ENCODE measurements at places on chromosomes 6 and 20. TPM values are rescaled to one million over a fixed set of nuclear protein-coding genes. Genes with fewer than 3 reads are reported as not detected.

GRCh38 chr6:25008707-25009392 is 73.1 kb upstream of the RIPOR2 start:
- H3K4me1 ChIP-seq: peaks cover 61% of the 10 kb centered on the region
- peak; percentile 55 for DNase-seq

DNA sequence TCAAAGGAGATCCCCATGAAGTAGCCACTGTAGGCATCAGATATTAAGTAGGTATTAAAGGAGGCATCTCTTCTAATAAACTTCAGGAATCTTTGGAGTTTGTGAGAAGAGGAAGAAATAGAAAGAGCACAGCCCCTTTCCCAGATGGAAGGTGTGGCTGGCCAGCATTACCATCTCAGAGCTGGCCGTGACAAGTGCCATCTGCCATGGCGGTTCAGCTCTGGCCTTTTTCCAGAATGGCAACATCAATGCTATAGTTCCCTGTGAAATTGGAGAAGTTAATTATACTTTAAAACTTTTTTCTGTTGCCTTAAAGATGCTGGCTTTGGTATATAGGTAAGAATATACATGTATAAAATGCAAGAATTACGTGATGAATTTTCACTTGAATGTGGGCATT is 51.9 kb upstream of the MCUR1 start:
- H3K27ac ChIP-seq: no peak overlapping the region
- no peak for DNase-seq
- H3K36me3 ChIP-seq: no peaks in the 10 kb centered on the region

DNA sequence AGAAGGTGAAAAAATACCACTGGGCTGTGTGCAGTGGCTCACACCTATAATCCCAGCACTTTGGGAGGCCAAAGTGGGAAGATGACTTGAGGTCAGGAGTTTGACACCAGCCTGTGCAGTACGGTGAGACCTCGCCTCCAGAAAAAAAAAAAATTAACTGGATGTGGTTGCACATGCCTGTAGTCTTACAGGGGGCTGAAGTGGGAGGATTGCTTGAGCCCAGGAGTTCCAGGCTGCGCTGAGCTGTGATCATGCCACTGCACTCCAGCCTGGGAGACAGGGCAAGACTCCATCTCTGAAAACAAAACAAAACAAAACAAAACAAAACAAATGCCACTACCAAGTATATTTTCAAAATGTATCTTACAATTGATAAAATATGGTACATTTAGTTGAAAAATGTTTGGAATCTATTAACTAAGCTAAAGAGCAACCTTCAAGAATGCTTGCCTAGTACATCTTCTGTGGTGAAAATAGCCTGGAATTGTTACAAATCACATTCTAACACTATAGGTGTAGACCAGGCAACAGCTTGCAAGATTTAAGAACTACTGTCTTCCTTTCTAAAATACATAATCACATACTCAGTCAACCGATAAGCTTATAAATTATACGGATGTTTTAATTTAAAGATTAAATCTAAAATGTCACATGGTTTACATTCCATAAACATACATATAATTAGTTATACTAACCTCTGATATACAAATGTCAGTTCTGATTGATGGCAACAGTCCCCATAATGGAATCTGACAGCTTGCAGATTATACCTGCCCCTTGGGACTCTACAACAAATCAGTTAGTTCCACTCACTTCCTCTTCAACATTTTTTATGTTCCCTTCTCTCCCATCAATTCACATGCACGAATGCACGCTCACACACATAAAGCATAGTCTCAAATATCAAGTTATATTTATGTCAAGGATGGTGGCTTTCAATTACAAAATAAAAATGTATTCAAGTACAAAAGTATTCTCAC is 150.8 kb downstream of the ASCC3 start:
- H3K36me3 ChIP-seq: peaks cover 2% of the 10 kb centered on the region
- no peak for DNase-seq
- no peak overlapping the region for H3K4me3 ChIP-seq
- H3K27ac ChIP-seq: no peak overlapping the region

GRCh38 chr6:166173281-166173951 is 5.8 kb upstream of the TBXT start:
- DNase-seq: no peak
- peaks cover 29% of the 10 kb centered on the region for H3K27me3 ChIP-seq
- H3K27ac ChIP-seq: no peak overlapping the region
- H3K4me1 ChIP-seq: peaks cover 3% of the 10 kb centered on the region
- H3K36me3 ChIP-seq: peaks cover 2% of the 10 kb centered on the region
- no peak overlapping the region for H3K4me3 ChIP-seq

DNA sequence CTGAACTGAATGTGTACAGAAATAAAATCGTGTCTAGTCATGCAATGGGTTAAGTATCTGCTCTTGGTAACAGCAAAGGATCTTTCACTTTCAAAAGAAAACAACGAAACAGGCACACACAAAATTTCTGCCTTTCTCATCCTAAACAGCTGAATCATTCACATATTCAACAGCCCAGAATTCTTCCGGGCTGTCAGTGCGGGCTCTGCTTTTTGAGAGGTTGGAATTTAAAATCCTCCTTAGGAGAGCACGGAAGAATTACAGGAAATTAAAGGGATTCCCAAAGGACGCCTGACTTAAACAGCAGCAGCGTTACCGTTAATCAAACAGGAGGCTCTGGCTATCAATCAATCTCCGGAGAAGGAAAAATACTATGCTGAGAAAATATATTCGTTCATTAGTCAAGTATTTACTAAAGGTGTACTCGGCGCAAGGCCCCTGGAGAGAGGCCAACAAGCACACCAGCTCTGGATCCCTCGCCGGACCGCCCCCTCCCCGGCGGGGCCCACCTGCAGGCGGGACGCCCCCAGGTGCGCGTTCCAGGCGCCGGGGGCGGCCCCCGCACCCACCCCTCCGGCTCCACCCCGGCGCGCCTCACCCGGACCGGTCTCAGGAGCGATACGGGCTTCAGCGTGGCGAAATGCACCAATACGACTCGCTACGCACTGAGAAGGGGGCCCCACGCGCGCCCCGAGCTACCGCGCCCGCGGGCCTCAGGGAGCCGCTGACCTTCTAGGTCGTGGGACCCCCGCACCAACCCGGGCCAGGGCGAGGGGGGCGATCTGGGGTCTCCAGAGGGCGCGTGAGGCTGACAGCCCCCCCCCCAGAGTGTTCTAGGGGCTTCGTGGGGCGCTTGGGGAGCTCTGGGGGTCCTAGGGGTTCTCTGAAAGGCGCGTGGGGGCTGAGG is 1.0 kb downstream of the NAPB start:
- peaks cover 57% of the 10 kb centered on the region for H3K4me1 ChIP-seq
- peak overlapping the region; percentile 98 for H3K4me3 ChIP-seq
- H3K36me3 ChIP-seq: peaks cover 5% of the 10 kb centered on the region
- peak overlapping the region; percentile 94 for H3K27ac ChIP-seq
- peaks cover 7% of the 10 kb centered on the region for H3K27me3 ChIP-seq

DNA sequence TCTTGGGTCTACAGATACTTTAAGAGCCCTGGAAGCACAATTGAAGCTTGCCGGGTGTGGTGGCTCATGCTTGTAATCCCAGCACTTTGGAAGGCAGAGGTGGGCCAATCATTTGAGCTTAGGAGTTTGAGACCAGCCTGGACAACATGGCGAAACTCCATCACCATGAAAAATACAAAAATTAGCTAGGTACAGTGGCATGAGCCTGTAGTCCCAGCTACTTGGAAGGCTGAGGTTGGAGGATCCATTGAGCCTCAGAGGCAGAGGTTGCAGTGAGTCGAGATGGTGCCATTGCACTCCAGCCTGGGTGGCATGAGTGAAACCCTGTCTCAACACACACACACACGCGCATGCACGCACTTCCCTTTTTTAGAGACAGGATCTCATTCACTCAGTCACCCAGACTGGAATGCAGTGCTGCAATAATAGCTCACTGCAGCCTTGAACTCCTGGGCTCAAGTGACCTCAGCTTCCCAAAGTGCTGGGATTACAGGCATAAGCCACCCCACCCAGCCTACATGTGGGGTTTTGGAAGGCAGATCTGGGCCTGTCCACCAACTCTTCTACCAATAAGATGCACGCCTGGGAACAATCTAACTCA is 182.5 kb upstream of the JARID2 start:
- no peak overlapping the region for H3K27ac ChIP-seq
- H3K36me3 ChIP-seq: no peaks in the 10 kb centered on the region
- no peaks in the 10 kb centered on the region for H3K27me3 ChIP-seq
- H3K4me3 ChIP-seq: no peak overlapping the region
- no peak for DNase-seq

GRCh38 chr20:63073738-63074065 is 66.9 kb upstream of the BHLHE23 start:
- H3K27me3 ChIP-seq: peaks cover 20% of the 10 kb centered on the region
- no peak for DNase-seq
- H3K4me1 ChIP-seq: peaks cover 1% of the 10 kb centered on the region
- H3K27ac ChIP-seq: no peak overlapping the region

DNA sequence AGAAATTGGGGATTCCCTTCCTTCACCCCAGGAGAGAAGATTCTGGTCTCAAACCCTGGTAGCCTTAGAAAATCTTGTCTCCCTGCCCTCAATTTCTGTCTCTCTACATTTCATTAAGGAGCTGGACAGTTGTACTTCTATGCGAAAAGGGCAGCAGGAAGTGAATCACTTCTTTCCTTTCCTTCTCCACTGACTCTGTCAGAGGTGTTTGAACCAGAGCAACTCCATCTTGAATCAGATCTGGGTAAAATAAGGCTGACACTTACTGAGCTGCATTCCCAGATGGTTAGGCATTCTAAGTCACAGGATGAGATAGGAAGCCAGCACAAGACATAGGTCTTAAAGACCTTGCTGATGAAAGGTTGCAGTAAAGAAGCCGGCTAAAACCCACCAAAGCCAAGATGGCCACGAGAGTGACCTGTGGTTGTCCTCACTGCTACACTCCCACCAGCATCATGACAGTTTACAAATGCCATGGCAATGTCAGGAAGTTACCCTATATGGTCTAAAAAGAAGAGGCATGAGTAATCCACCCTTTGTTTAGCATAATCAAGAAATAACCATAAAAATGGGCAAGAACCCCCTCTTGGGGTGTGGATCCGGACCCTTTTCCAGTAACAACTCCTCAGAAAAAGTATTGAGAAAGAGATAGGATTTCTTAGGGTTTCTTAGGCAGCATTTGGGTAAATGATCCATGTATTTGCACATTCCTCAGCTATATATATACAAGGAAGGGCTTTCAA is 95.8 kb upstream of the PLCB4 start:
- H3K27me3 ChIP-seq: no peaks in the 10 kb centered on the region
- DNase-seq: no peak
- no peak overlapping the region for H3K27ac ChIP-seq
- H3K36me3 ChIP-seq: no peaks in the 10 kb centered on the region
- no peak overlapping the region for H3K4me3 ChIP-seq

- H3K36me3 ChIP-seq: peaks cover 50% of the 10 kb centered on the region
- no peak overlapping the region for H3K27ac ChIP-seq
- no peak overlapping the region for H3K4me3 ChIP-seq
Observed at GRCh38 chr20:35049776-35050352, 42.7 kb downstream of the TRPC4AP start.

DNA sequence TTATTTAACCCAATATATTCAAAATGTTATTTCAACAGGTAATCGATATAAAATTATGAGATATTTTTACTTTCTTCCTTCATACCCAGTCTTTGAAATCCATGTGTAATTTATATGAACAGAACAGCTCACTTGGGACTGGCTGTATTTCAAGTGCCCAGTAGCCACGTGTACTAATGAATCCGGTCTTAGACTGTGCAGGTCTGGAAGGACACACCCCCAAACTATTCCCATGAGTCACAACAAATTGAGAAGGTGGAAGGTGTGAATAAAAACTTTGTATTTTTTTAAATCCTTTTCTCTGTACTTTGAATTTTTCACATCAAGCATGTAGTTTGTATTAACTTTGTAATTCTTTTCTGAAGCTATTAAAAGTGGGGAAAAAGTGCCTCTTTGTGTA is 2.8 kb downstream of the UNC5CL start:
- no peaks in the 10 kb centered on the region for H3K36me3 ChIP-seq
- no peaks in the 10 kb centered on the region for H3K27me3 ChIP-seq

DNA sequence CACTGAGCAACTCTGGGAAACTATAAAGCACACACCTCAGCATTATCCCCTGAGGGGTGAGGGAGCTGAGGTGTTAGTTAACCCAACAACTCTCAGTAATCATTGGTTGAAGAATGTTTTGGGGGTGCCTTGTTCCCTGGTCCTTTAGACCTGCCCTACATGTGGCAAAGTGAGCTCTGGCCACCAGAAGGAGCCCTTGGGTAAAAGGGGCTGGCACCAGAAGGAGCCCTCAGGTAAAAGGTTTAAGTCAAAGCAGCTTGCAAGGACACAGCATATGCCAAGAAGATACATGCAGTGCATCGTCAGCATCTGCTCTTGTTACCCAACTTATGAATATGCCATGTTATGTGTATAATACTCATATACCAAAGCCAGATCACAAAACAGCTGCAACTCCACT is 1081.7 kb downstream of the KIF16B start:
- H3K4me3 ChIP-seq: no peak overlapping the region
- no peak overlapping the region for H3K27ac ChIP-seq
- H3K36me3 ChIP-seq: no peaks in the 10 kb centered on the region
- H3K4me1 ChIP-seq: no peaks in the 10 kb centered on the region
- H3K27me3 ChIP-seq: no peaks in the 10 kb centered on the region

DNA sequence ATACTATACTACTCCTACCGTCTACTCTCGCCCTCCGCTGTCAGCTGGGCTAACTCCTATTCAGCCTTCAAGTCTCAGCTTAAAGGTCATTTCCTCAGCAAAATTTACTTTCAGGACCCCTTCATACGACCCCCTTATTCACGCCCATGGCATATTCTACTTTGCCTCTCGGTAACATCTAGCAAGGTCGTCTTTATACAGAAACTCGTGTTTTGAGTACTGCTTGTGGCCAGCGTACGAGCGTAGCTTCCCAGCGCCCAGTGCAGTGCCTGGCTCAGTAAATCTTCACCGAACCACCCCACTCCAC is 546 bp downstream of the CRNKL1 start:
- H3K36me3 ChIP-seq: peaks cover 34% of the 10 kb centered on the region
- peaks cover 10% of the 10 kb centered on the region for H3K4me1 ChIP-seq
- H3K4me3 ChIP-seq: peak overlapping the region; percentile 98
- H3K27ac ChIP-seq: peak overlapping the region; percentile 96

DNA sequence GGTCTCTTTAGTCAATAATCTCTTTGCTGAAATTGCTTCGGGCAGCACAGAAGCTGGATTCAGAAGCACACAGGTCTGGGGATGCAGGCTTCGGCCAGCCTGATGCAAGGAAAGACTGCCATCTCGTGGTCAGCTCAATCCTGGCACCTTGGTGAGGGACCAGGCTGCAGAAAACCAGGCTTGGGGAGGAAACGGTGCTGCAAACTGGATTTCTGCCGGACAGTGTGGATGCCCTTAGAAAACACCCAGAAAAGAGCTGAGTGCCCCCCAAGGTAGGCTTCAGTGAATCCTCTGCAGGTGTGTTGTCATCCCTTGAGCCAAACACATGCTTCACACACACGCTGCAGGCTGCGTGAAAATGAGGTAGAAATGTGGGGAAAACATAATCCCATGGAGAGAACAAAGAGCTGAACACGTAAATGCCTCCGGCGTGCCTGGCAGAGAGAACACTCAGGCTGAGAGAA is 89.8 kb upstream of the PAX1 start:
- no peaks in the 10 kb centered on the region for H3K36me3 ChIP-seq
- no peak overlapping the region for H3K27ac ChIP-seq
- peaks cover 6% of the 10 kb centered on the region for H3K27me3 ChIP-seq
- no peak overlapping the region for H3K4me3 ChIP-seq
- DNase-seq: peak; percentile 81

Gene CCDC170
- not detected for total RNA-seq

Gene NR2E1
- not detected for total RNA-seq
